Stimulated activated CD8-positive, alpha-beta memory T cell treated with anti-CD3 and anti-CD28 coated beads, Interleukin-12 subunit alpha, Interleukin-12 subunit beta, amount 100 ng/mL, for 1 hour (primary cell): ENCODE measurements at places on chromosomes 3 and 15.
A peak's percentile ranks its signal among the peaks of the same experiment; 100 is the strongest.

GRCh38 chr3:122646146-122646988, 34.3 kb upstream of the PARP14 start:
- DNase-seq: no peak

- DNase-seq: no peak
Measured at GRCh38 chr3:12755754-12756153, 3.3 kb downstream of the TMEM40 start.

DNA sequence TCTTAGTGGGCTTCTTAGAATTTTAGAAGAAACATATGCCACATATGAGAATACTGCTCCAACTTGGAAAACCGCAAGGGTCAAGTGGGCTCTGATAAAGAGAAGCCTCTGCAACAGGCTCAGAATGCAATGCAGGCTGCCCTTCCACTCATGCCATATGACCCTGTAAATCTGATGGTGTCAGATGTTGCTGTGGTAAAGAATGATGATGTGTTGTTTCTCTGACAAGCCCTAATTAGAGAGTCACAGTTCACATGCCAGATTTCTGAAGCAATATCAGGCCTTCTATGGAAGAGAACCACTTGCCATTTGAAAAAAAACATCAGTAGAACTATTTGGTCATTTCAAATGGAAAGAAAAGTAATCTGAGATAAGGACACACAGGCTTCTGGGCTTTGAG, 749.6 kb downstream of the AGBL1 start:
- DNase-seq: no peak

DNA sequence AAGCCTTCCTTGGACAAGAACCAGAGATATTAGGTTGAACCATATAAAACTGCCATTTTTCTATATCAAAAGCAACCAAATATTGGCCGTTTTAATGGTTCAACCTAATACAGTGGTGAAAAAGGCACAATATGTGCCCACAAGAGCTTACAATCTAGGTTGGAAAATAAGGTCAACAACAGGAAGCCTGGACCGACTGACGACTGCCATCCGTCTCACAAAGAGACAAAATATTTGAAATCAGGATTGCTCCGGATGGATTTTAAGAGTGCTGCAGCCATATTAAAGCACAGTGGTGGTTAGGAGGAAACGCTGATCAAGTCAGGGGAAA, 1.4 kb downstream of the AHSG start:
- no peak for DNase-seq

- no peak for DNase-seq
Measured at GRCh38 chr3:141710121-141710520, 28.0 kb upstream of the RNF7 start.

GRCh38 chr15:40873694-40874561, at the start of gene RHOV:
Gene RHOV, minus strand, starts transcription at chr15:40874234. Its CDS starts 95 bp downstream, at chr15:40874139.
- peak; percentile 33 for DNase-seq

GRCh38 chr3:129594409-129594808, 12.1 kb downstream of the PLXND1 start:
- no peak for DNase-seq

DNA sequence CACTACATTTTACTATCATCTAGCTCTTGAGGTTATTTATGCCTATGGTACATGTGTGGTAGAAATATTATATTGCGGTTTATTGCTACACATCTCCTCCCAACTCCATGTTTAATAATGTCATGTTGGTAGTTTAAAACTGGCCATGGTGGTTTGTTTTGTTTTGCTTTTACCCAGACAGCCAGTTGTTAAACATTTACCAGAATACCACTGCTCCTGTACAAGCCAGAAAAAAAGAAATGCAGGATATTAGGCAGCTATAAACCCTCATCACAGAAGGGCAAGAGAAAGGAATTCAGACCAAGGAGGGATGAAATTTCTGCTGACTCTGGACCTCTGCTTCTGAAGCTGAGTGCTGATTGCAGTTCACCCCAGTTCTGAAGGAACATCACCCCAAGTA, 451.8 kb upstream of the IL12A start:
- DNase-seq: no peak

DNA sequence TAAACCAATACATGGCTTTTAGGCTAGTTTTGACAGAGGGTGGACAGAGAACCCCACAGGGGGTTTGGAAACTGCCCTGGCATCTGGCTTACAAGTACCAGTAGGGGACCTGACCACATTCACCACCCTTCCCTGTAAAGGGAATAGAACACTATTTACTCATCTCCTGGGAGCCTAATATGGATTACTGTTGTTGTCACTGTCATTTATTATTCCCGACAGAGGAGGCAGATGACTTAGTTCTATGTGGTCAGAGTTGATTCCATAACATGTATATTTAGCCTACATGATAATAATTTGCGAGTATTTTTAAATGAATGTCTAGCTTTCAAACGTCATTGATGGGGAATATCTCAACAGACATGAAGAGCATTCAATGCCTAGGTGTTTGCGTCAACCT, 15.9 kb downstream of the ZBTB38 start:
- no peak for DNase-seq

GRCh38 chr15:100544946-100545345, 16.2 kb upstream of the CERS3 start:
- DNase-seq: no peak

- DNase-seq: no peak
Measured at GRCh38 chr3:125587039-125587648, 8.2 kb downstream of the OSBPL11 start.

DNA sequence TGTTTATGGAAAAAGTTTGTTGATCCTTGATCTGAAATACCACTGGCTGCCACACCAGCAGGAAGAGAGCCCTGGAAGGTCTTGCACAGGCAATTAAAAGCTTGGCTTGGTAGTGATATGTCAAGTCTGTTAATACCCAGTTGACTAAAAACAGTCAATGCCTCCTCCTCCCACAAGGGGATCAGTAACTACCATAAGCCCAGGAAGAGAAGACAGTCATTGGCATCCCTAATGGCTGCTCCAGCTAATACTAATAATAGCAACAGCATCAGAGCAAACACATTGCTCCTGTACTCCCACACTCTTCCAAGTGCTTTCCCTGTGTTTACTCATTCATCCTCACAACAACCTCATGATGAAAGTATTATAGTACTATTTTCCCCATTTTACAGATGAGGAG, 528.6 kb downstream of the TAFA4 start:
- no peak for DNase-seq

- no peak for DNase-seq
Measured at GRCh38 chr3:18422972-18423371, 2.2 kb downstream of the SATB1 start.

- DNase-seq: no peak
Measured at GRCh38 chr3:183295211-183295610, 42.2 kb downstream of the B3GNT5 start.

- no peak for DNase-seq
Measured at GRCh38 chr3:52314489-52314888, 1.6 kb upstream of the DNAH1 start.

- no peak for DNase-seq
Measured at GRCh38 chr3:45347315-45348000, 40.9 kb upstream of the LARS2 start.

GRCh38 chr15:29115093-29115991, 154.3 kb downstream of the NSMCE3 start:
- DNase-seq: no peak

DNA sequence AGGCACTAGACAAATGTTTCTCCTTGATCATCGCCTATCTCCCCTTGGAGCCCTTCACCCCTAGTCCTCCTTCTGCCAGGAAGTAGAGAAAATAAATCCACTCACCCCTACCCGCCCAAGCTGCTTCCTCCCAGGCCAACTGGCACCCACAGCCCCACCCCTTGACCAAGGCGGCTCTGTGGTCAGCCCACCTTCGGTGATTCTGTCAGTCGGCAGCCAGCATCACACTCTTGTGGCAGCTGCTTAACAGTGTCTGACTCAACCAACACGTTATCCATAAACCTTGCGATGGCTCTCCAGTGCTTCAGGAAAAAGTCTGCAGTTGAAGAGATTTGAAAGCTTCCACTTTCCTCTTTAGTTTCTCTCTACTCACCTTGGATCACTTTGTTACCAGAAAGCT, 7.6 kb downstream of the SHF start:
- DNase-seq: no peak

DNA sequence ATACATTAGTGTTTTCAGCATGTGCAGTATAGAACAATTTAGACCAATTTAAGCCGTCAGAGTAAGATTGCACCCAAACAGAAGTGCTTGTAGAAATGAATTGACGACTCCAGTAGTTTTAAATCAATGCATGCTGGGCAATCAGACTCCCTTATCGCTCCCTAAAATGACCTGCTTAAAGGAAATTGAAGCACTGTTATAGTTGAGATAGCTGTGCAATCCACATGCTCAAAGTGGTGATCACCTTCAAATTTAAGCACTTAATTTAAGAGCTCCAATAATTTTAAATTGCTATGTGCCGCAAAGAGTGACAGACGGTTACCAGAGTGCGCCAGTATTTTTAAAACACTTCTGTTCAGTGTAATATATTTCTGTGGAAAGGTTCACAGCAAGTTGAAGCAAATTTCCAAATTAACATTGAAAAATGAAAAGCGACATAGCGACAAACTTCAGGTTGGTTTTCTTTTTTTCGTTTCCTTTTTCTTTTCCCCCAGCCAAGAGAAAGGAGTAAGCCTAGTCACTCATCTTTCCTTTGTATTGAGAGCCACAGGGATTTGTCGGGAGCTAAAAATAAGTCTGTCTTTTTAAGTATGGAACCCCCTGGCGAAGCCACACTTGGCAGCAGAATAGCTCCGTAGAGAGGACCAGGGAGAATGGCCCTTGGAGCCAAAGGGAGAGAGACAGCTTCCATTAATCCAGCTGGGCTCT, 436.4 kb upstream of the RBMS3 start:
- DNase-seq: no peak

DNA sequence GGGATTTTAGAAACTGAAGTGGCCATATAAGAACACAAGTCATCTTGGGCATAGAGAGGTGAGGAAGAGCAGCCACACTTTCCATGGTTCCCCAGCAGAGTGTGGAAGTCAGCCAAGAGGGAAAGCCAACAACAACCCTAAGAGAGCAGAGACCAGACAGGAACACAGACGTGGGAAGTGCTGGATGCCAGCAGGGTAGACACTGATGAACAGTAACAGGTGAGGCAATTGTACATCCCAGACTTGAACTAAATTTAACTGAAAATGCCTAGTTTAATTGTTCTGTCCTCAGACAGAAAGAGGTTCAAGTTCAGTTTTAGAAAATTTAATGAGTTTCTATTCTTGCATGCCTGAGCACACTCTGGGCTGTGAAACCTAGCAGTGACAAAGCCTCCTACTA, 212.1 kb downstream of the ATP8B4 start:
- no peak for DNase-seq

DNA sequence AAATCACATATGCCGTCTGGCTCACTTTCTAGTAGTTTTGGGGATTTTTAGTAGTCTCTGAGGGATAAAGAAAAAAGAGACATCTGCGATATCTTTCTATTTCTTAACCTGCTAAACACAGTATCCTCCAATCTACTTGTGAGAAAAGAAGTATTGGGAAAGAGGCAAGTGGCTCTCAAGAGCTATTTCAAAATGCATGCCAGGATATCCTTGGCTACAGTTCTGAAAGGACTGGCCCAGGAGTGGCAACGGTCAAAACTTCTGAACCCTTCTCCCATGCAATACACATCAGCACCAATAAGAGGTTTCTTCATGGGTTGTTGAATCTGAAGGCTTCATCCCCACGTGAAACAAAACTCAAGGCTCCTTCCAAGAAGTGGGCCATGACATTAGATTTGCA, 204.0 kb upstream of the WNT5A start:
- DNase-seq: no peak

DNA sequence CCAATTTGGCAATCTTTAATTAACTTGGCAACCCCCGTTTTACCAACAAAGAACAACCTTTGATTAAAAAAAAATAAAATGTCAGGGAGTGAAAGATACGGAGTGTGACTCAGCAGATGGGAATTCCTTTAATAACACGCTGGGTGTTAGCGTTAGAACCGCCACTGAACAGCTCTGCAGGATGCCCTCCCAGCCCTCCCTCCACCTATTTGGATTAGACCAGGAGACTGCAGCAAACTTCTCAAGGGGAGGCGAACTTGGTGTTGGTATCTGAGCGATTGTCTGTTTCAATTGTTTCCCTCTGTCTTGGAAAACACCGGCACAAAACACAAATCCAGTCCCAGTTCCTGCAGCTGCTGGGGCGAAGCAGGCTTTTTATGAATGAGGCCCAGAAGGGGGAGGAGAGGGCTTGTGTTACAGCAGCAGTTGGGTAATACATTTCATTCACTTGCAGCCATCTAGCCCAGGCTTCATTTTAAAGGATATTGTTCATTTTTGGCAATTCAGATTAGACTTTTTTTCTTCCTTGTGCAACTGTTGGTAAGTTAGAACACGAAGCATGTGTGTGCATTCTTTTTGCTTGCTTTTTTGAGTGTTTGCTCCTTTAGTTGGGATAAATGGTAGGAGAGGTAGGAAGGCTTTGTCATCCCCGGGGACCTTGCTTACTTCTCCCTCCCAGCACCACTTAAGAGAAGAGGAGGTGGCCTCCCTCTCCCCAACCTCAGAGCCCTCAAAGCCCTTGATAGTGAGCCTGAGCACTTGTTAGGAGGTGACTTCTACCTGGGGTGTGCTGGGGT, 152.3 kb downstream of the IGF1R start:
- no peak for DNase-seq

- no peak for DNase-seq
Measured at GRCh38 chr3:10981961-10982360, 10.6 kb upstream of the SLC6A1 start.

DNA sequence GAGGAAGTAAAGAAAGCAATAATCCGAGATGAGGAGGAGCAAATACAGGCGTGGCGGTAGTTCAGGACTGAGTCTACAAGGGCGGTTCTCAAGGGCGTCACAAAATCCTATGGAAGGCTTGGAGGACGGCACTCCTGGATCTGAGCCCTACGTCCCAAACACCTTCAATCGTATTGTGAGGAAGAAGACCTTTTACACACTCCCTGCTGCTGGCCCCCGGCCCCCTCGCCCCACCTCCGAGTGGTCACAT, 747 bp downstream of the PLD1 start:
- no peak for DNase-seq

DNA sequence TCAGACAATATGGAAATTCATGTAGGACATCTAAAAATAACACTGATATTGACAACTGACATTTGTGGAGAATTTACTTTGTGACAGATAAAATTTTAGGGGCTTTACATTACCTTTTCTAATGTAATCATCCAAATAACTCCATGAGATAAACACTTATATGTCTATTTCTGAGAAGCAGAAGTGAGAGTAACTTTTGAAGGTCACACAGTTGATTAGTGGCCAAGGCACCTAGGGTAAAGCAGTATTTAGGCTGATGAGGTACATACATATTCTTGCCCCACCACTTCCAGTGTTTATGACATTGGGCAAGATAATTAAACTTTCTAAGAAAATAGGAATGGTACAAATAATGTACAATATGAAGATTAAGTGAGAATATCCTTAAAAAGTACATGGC, 248.4 kb downstream of the CPNE4 start:
- no peak for DNase-seq

DNA sequence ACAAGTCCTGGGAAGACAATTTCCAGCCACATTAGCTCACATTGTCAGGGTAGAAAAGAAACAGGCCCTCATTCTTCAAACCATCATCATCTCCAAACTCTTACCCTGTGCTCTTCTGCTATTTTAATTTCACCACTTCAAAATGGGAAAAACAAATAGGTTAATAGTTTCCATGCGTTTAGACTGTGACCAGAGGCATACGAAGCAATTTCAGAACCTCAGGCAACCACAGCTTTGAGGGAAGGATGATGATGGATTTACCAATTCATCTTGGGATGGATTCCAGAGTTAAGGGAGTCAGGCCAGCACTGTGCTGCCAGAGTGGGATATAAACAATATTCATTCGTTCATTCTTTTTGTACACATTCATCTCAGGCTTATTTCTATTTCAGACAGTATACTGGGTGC, 307.8 kb upstream of the TPRG1 start:
- DNase-seq: no peak

- no peak for DNase-seq
Measured at GRCh38 chr3:112967828-112968227, 7.1 kb downstream of the CD200R1 start.
